ENCODE measurements at places on chromosomes 16 and 17.
A peak's percentile ranks its signal among the peaks of the same experiment; 100 is the strongest.

DNA sequence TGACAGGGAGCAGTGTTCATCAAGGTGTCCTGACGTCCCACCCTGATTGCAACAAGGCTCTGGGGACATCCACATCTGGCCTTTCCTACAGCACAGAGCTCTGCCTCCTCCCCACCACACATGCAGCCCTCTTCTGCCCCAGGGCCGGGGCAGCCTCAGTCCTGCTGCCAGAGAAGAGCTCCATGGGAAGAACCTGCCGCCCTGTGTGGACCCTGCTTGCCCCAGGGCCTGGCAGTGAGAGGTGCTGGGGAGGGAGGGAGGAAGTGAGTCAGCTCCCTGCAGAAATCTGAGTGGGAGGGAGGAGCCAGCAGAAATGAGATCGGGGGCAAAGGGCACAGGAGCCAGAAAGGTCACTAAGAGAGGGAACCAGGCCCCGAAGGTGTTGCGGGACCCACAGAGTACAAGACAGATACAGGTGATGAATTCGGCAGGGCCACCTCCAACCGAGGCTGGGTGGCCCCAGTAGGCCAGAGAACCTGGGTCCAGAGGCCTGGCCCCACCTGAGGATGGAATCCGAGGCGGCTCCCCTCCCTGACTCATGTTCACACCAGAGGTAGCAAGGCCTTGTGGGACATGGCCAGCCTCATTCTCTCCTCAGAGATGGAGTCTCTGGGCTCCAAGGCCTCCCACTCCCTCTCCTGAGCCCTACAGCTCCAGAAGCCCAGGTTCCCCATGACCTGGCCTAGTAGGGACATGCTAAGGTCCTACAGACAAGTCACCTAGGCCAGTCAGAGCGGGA is 24.8 kb downstream of the MYO18A start:
- DNase-seq, result no peak

DNA sequence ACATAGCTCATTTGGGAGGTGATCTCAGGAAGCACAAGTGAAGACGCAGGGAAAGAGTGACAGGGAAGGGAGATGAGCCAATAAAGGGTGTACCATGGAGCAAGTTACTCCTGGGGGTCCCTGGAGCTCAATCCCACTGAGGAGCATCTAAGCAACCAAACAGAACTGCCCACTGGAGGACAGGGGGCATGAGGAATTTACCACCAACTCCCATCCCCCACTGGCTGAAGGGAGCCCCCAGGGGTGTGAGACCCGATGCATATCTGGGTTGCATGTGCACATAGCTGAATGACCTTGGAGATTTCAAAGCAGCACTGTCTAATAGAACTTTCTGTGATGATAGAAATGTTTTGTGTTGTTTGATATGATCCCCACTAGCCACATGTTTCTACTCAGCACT is 29.6 kb downstream of the C16orf82 start:
- DNase-seq, result no peak

GRCh38 chr17:49600949-49601348 is 25.3 kb downstream of the NXPH3 start:
- no peak for DNase-seq

DNA sequence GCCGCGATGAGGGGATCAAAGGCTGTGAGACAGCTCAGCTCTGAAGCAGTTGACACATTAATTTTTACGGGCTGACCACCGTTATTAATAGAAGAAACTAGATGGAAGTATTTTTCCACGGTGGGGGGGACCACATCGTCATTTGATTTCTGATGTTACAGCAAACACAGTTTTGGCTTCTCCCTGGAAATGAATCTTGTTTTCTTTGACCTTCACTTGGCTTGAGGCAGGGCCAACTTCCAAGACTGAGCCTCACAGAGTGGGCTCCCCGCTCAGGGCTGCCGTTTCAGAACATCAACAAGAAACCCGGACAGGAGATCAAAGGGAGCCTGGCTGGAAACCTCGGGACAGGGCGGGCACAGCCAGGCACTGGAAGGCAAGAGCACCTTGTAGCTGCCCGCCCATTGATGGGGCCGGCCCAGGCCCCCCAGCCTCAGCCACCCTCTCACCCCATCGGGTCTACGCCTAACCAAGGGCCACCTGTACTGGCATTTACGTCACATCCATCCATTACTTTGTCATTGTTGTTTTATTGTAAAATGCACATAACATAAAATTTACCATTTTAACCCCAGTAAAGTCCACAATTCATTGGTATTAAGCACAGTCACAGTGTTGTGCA is 124.6 kb downstream of the C16orf95 start:
- no peak for DNase-seq

- no peak for DNase-seq
These were observed 329.2 kb downstream of the PMP22 start for GRCh38 chr17:14935845-14936485.

DNA sequence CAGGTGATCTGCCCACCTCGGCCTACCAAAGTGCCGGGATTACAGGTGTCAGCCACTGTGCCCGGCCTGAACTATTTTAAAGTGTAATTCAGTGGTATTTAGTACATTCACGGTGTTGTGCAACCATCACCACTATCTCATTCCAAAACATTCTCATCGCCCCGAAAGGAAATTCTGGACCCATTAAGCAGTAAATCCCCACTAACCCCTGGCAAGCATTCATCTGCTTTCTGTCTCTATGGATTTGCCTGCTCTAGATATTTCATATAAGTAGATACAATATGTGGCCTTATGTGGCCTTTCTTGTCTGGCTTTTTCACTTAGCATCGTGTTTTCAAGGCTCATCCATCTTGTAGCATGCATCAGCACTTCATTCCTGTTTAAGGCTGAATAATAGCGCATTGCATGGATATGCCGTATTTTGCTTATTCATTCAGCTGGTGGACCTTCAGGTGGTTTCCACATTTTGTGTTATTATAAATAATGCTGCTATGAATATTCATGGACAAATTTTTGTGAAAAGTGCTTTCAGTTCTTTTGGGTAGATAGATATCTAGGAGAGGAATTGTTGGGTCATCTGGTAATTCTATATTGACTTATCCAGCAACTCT is 8.4 kb upstream of the HERPUD1 start:
- no peak for DNase-seq

GRCh38 chr17:39527220-39527813 is 66.0 kb downstream of the CDK12 start:
- DNase-seq, result no peak

DNA sequence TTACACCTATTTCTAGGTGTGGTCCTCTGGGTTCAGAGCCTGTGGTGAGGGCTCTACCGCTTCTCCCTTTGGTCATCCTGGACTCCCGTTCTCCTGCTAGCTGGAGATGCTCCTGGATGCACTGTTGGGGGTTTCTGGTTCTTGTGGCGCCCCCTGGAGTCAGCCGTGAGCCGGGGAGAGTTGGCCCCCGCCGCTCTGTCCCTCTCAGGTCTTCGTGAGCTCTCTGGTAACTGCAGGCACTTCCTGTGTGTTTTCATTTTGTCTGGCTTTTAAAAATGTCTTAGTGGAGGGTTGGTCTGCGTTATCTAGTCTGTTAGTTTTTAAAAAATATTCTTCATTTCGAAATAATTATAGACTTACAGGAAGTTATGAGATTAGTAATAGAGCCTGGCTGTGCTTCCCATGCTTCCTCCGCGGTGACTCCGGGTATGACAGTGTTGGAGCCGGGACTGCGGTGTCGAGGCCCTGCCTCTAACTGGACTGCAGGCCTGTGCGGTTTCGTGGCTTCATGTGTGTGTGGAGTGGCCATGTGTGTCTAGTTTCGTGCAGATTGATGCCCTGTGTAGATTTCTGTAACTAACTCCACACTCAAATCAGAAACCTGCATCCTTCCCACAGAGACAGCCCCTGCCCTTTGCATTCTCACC is 78.0 kb upstream of the ZNF750 start:
- peak; percentile 16 for DNase-seq

DNA sequence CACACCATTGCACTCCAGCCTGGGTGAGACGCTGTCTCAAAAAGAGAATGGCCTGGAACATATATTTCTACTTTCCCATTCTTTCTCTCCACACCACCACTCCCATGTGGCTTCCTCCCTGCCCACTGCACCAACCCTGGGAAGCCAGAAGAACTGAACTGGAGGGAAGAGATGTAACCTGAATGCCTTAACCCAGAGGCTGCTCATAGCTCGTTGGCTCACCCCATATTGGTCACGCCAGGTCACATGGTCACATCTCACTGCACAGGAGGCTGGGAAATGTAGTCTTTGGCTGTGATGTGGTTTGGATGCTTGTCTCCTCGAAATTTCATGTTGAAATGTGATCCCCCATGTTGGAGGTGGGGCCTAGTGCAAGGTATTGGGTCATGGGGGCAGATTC is 5.9 kb upstream of the DNAH17 start:
- no peak for DNase-seq

- no peak for DNase-seq
These were observed 18.3 kb downstream of the TMEM100 start for GRCh38 chr17:55704401-55704800.

GRCh38 chr17:74953134-74953687 is 17.5 kb downstream of the OTOP3 start:
- DNase-seq, result no peak

- no peak for DNase-seq
These were observed 23.4 kb upstream of the CES5A start for GRCh38 chr16:55898592-55898991.

GRCh38 chr16:73845238-73846006 is 451.2 kb upstream of the PSMD7 start:
- DNase-seq, result no peak

GRCh38 chr16:27245276-27246172 is 23.0 kb downstream of the NSMCE1 start:
- no peak for DNase-seq

DNA sequence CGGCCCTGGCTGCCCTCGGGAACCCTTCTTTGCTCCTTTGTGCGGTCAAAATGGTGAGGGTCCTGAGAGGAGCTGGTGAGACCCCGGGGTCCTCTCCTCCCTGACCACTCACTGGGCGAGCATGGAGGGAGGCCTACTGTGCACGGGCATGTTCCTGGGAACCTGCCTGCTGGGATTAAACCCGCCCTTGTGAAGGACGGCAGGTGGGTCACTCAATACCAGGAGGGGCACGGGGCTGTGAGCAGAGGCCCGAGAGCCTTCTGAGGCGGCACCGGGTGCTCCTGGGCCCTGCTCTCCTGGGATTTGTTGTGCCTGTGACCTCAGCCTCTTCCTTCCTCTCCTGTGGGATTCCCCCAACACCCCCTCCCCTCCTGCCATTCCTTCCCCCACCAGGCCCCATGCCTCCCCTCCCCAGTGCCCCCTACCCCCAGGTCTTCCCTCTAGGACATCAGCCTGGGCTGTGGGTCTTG is 19.7 kb downstream of the METRNL start:
- no peak for DNase-seq

DNA sequence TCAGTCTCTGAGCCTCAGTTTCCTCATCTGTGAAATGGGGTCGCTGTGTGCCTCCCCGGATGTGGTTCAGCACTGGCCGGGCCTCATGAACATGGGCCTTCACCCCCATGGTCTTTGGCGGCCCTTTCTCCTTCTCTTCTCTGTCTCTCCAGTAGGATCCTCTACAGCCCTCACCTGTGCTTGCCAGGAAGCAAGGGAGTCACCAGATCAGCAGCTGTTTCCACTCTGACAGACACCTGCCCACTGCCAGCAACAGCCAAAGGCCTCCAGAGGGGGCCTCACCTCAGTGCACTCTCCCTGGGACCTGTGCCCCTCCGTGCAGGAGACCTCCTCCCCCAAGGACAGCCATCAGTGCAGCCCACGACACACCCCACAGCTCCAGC is 89.4 kb downstream of the C16orf78 start:
- DNase-seq, result no peak

- DNase-seq, result no peak
These were observed 25.3 kb downstream of the CDK5RAP3 start for GRCh38 chr17:47996201-47996600.

- no peak for DNase-seq
These were observed 48.3 kb downstream of the NT5M start for GRCh38 chr17:17351356-17351891.

GRCh38 chr16:51762081-51762996 is 611.3 kb upstream of the SALL1 start:
- peak; percentile 42 for DNase-seq

Measured in stimulated activated CD8-positive, alpha-beta memory T cell treated with anti-CD3 and anti-CD28 coated beads, Interleukin-15, amount 100 ng/mL, for 24 hours (primary cell).